Stimulated activated naive CD4-positive, alpha-beta T cell (primary cell): ENCODE measurements at places on chromosomes 12 and 14.

- no peak for DNase-seq
Measured at GRCh38 chr12:123961585-123962345, 10.9 kb downstream of the CCDC92 start.

DNA sequence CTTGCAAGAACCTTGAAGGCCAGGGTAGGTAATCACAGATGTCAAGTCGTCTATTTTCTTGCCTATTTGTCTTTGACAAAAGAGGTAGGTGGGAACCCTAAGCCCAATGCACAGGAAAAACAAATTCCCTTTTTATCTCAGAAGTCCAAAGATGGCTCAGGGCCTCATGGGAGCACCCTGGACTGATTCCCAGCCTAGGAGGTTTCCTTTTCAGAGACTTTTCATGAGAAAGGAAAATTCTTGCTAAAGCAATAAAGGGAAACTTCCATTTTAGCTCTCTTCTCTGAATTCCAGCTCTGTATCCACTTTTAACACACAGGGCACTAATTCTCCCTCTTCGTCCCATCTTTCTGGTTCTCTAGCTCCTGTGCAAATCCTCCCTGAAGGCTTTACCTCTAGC, 1.2 kb downstream of the ZNF641 start:
- no peak for DNase-seq

DNA sequence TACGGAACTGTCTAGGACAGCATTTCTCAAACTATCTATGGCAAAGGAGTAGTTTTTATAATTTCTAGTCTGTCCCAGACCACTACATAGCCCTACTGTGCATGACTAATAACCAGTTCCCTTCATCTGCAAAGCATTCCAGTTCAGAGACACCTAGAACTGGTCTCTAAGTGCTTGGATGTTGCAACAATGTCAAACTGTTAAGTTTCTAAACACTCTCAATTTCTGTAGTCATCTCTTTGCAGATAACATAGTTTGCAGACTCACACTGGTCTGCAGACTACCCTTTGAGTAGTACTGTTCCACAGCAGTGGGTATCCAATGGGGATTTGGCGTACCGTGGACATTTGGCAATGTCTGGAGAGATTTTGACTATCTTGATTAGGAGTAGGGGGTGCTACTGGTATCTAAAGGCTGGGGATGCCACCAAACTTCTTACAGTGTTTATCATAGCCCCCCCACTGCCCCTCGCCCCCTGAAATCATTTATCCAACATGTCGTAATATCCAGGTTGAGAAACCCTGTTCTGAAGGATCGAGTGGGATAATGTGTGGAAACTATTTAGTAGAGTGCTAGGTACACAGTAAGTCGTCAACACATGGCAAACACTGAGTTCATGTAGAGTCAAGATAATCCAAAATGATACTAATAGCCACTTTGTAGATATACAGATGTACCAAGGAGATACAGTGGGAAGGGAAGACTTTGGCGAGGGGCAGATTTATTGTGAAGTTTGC, 1.7 kb downstream of the C12orf76 start:
- DNase-seq = no peak

DNA sequence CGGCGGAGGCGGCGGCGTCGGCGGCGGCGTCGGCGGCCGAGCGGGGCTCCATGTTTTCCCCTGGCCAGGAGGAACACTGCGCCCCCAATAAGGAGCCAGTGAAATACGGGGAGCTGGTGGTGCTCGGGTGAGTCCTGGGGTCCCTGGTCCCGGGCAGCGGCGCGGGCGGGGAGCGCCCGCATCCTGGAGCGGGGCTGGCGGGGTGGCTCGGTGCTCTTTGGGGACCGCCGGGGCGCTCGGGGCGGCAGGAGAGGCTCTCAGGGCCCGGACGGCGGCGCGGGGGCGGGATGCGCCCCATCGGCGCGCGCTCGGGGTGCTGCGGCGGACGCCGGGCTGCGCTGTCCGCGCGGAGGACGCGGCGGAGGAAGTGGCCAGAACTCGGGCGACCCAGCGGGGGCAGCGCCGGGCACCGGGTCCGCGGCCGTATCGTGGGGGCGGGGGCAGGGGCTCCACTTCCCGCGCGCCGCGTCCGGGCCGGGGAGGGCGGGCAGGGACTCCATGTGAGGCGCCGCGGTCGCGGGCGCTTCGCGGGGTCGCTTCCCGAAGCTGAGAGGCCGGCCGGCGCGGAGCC, 485 bp downstream of the PELI2 start:
- DNase-seq = peak; percentile 44

DNA sequence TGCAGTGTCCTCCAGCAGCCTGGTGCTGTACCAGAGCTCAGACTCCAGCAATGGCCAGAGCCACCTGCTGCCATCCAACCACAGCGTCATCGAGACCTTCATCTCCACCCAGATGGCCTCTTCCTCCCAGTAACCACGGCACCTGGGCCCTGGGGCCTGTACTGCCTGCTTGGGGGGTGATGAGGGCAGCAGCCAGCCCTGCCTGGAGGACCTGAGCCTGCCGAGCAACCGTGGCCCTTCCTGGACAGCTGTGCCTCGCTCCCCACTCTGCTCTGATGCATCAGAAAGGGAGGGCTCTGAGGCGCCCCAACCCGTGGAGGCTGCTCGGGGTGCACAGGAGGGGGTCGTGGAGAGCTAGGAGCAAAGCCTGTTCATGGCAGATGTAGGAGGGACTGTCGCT, 15.2 kb downstream of the C12orf43 start:
- DNase-seq = no peak

DNA sequence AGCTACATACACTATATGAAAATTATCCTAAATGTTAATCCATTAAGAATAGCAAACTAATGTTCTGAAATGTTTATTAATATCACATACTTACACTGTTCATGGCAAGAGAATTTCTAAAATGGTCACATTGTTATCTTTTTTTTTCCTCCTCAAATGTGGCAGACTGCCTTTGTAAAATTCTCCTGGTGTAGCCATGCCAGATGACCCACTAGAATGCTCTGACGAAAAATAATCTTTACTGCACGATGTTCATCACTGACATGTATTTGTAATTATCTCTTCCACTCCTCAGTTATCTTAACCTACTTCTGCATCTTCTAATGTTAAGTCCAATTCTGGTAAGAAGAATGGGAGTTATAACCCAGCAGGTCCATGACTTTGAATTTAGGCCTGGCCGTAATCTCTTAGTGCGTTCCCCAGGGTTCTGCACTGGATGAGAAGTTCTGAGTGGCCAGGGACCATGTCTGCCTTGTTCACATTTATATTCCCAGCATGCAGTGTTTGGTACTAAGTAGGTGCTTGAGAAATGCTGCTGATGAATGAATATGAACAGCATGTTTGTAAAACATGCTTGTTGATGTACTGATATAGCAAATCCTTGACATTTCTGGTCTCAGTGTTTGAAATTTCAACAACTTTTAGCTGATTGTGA, 46.7 kb downstream of the NOPCHAP1 start:
- no peak for DNase-seq

DNA sequence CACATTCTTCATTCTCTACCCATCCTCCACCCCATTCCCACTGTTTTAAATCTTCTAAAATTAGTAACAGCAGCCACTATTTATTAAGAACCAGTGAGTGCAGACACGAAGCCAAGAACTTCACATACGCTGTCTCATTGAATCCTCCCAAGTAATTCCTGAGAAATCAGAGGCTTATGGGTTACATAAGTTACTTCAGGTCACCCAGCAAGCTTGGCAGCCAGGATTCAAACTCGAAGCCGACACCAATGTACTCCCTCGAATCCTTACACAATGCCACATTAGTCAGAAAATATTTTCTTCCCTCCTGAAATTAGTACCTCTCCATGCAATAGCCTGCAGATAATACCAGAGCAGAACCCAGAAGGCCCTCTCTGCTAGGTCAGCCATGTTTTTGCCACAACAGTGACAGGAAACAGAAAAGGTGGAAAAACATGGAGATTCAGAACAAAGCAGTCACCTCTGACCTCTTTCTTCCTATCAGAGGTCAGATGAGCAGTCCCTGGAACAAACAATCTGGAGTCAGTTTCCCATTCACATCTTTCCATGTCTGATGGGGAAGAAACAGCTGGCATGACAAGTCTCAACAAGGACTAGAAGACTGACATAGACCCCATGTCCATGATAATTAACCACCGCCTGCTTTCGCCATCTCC, 16.4 kb downstream of the NID2 start:
- no peak for DNase-seq

DNA sequence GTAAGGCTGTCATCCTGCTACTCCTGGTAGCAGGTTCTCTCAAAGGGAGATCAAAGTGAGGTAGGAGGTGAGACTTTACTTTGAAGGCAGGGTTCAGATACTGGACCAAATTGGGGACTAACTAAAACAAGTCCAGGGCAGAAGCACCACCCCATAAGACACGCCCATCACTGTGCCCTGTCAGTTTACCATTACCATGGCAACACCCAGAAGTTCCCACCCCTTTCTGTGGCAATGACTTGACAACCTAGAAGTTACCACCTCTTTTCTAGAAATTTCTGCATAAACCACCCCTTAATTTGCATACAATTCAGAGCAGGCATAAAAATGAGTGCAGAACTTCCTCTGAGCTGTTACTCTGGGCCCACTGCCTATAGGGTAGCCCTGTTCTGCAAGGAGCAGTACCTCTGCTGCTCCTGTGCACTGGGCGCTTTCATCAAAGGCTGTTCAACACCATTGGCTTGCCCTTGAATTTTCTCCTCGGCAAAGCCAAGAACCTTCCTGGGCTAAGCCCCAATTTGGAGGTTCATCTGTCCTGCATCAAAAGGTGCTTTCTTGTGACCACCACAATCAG, 64.8 kb upstream of the MAX start:
- DNase-seq = no peak

DNA sequence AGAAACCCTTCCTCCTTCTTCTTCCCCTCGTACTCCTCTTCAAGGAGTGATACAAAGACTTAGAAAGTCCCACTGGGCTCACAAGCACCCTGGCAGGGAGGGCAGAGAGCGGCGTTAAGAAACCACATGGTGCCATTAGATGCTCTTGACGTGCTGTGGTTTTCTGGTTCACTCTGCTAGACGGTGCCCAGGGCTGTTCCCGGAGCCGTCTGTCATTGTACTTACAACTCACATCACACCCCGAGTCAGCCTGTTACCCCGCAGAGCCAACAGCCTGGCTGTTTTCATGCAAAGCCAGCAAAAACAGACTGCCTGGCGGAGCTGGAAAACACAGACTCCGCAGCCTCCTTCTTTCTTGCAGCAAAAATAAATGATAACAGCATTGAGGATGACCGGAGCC, 232.6 kb upstream of the TBX3 start:
- no peak for DNase-seq

DNA sequence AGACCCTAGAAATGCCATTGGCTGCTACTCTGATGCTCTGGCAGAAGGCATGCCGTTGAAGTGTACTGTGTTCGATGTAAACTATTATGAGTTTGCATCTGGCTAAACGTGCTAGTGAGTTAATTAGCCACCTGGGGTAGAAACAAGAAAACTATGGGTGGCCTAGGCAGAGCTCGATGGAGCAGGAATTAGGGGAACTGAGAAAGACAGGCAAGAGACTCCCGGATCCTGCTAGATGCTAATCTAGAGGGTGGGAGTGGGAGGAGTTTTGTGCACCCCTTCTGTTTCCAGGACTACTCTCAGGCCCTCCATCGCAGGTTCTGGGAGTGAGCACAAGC, 32.0 kb downstream of the TMEM63C start:
- DNase-seq = no peak

DNA sequence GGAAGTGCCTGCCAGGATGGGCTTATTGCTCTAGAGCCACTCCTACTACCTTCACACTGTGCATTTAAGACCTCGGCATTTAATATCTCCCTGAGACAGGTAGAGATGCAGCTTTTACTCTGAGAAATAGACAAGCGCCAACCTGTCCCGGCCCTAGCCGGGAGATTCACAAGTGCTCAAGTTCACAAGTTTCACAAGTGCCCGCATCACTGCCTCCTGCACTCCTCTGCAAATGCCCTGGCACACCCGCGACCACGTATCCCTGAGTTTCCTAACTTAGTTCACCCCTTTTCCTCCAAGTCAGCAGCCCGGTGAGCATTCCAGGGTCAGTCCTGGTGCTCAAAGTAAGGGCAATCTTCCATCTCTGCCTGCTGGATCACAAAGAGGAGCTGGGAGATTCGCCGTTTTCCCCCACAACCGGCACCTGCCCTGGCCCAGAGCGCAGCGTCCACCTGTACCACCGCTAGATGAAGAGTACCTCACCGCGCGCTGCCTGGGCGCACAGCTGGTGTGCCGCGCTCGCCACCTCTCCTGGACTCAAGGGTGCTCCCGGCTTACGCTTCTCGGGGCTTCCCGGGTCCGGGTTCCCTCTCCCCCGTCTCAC, 5.0 kb upstream of the SLC38A4 start:
- DNase-seq = no peak

DNA sequence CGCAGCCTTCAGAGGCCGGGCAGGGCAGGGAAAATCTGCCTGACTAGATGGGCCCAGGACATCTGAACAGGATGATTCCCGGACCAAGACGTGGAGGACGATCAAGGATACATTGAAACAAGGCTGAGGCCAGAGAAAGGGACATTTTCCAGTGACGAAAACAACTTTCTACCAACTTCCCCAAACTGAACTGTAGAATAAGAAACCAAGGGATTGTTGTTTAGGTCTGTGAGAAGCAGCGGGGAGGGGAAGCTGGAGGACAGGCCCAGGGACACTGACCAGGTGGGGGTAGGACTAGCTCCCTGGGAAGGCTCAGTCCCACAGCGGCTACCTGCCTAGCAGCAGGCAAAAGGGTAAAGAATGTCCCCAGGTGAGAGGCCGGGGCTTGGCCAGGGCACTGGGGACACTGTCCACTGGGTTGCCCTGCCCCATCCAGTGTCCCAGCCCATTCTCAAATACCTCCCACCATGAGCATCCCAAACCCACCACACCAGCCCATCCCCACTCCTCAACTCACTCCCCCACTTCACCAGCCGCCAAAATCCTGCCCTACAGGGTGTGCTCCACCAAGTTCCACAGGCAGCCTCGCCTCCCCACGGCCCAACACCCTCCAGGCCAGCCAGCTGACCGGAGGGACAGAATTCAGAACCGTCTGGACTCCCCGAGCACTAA, 995 bp downstream of the TNFRSF1A start:
- no peak for DNase-seq

GRCh38 chr14:35992816-35993683, 166.9 kb downstream of the BRMS1L start:
- no peak for DNase-seq

DNA sequence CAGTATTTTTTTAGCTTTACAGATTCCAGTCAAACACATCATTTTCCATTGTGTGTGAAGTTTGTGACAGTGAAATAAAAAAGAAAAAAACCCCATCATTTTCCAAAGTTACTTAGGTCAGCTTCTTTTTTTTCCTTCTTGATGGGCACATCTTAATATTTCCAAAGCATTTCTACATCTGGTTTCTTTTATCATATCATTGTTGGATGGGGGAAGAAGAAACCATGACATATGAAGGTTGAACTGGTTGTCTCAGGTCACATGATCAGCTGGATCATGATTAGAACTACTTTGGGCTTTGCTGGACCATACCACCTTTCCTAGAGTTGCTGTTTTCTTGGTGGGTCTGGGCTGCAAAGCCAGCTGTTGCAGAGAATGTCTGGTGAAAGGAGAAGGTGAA, 59.8 kb downstream of the FOS start:
- no peak for DNase-seq

- DNase-seq = no peak
Measured at GRCh38 chr14:91647856-91648255, 84.0 kb downstream of the CATSPERB start.

GRCh38 chr12:50603817-50604639, 99.2 kb downstream of the DIP2B start:
- DNase-seq = no peak
